Lower lobe of right lung (tissue), 2 donors: ENCODE measurements at places on chromosomes 13 and 19. TPM values are rescaled to one million over a fixed set of nuclear protein-coding genes. Genes with fewer than 3 reads are reported as not detected.

Gene PSG1
- not detected for total RNA-seq

Gene MED25
- total RNA-seq = 65.8 TPM

Gene CYP2F1
- 1.7 TPM for total RNA-seq

Gene CGB8
- total RNA-seq = not detected

Gene ARHGEF7
- 63.7 TPM for total RNA-seq

Gene MIR17HG
- total RNA-seq = 6.1 TPM

Gene SYDE1
- total RNA-seq = 20.8 TPM

Gene OR7A5
- total RNA-seq = not detected

DNA sequence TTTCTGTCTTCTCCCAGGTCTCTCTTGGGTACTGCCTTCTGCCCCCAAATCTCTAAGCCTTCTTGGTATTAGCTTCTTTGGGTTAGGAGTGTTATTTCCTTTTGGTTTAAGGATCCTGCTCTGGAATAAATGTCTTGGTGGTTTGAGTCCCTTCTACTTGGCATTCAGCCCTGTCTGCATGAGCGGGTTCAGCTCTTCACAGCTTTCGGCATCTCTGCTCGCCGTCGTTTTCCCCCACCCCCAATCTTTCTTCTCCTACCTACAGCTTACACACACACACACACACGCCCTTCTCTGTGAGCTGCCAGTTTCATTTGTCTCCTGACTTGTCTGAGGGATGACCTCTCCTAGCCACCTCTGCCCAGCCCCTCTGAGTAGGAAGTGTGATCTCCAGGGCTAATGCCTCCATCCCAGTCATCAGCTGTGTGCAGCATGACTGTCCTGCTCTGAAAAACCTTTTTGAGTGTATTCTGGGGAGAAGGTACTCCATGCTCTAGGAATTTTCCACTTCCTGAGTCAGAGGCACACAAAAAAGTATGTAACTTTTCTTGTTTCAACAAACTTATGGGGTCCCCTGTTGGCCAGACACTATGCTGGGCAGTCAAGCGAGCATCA is 4.7 kb downstream of the CNOT3 start:
- DNase-seq = no peak

DNA sequence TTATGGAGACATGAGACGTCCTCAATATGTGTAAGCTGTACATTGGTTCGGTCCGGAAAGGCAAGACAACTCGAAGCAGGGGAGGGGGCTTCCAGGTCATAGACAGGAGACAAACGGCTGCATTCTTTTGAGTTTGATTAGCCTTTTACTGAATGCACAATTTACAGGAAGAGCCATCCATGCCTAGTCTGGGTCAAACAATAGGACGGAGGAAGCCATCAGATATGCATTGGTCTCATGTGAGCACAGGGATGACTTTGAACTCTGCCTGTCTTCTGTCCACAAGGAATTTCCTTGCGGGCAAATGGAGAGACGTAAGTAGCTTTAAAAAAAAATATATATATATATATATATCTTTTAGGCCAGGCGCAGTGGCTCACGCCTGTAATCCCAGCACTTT is 1.9 kb upstream of the CCNP start:
- DNase-seq = no peak

- peak; percentile 38 for DNase-seq
These were observed 94.2 kb upstream of the MCF2L start for GRCh38 chr13:112874751-112875300.

DNA sequence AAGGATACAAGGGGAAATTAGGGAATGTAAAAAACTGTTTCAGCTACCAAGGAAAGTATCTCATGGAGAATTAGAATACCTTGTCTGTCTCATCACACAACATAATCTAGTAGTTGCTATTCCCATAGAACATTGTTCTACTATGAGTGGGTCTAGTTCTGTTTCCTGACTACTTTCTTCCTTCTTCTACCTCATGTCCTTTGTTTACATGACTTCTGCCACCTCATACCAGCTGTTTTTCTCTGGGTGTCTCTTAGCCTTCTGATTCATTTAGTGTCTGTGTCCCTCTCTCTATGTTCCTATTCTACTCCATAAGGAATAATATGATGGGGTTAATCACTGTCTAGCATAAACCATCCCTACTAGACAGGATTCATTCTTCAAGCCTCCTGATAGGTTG is 887.3 kb downstream of the DIAPH3 start:
- DNase-seq = no peak

- DNase-seq = no peak
These were observed 12.0 kb downstream of the FPR2 start for GRCh38 chr19:51772977-51773376.
